Lung microvascular endothelial cell (primary cell): ENCODE measurements at places on chromosomes 6 and 20. TPM values are rescaled to one million over a fixed set of nuclear protein-coding genes. Genes with fewer than 3 reads are reported as not detected.

Gene LY6G5C
- total RNA-seq, result 1.4 and 1.7 TPM in 2 replicates

Gene ARFGEF3
- 1.8 and 2.0 TPM in 2 replicates for total RNA-seq

Gene SLC17A4
- total RNA-seq, result not detected in 2 replicates

Gene DLK2
- 0.22 and 1.2 TPM in 2 replicates for total RNA-seq

Gene MCM3
- total RNA-seq, result 37.9 and 47.3 TPM in 2 replicates

Gene ALDH8A1
- total RNA-seq, result 0.20 and 0.44 TPM in 2 replicates

Gene DEFB128
- not detected in 2 replicates for total RNA-seq

Gene GTF2H4
- 8.3 and 12.9 TPM in 2 replicates for total RNA-seq
